ENCODE measurements at places on chromosomes 2 and 18.
A peak's percentile ranks its signal among the peaks of the same experiment; 100 is the strongest.

DNA sequence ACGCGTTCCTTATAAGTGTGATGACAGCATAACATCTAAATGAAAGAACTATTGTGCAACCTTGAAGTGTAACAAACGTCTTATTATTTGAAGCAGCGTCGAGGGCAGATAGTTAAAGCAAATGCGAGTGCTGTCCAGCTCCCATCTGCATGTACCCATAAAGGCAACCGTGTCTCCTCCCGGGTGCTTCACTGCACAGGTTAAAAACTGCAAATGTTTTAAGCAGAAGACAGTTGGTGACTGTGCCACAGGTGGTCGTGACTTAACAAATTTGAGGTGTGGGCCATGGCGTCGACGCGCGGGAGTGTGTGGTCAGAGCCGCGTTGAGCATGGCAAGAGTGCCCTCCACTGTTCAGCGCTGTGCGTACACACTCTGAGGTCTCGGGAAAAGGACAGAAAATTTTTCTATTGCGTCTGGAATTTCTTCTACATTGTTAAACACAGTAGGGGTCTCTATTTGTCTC is 6.4 kb downstream of the SALL3 start:
- DNase-seq, result no peak

DNA sequence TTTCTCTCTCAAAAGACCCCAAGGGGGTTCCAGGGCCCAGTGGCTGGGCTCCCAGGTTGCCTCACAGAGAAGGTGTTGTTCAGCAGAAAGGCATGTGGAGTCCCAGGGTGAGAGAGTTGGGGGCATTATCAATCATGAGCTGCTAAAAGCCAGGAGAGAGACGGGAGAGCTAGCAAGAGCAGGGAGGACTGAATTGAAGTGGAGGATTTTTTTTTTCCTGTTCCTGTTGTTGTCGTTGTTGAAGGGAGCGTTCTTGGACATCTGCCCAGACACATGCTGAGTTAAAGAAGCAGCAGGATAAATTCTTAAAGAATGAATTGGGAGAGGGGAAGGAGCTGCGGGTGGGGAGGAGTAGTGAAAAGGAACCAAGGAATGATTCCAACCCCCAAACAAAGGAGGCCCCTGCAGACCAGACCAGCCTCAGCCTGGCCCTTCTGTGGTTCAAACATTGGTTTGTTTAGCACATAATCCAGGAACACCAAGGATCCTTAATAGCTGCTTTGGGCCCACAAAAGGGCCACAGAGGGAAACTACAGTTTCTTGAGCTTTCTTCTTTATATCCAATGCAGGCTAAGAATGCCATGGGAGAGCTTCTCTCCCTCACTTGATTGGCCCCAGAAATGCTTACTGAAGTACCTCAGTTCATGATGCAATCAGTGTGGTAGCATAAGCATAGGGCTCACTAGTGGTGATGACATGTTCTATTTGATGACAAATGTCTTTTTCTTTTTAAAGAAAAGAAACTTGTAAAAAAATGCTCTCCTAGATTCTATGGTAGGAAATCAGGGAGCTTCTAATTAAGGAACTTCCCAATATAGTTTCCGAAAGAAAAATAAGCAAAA is 146.0 kb downstream of the SETBP1 start:
- no peak for DNase-seq

DNA sequence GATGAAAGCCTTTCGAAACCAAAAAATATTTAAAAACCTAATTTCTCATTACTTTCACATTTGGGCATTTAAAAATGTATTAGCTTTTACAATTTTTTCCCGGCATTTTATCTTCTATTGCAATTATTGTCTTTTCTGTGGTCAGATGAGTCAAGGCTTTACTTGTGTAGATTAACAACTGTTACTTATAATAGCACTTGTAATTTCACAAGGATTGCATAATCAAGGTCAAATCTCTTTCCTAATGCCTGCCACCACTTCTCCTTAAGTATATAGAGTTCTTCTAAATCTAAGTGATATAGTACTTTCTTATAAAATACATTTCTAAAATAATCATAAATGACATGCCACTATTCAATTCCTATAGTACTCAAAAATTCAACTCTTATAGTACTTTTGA is 67.2 kb downstream of the SLC8A1 start:
- peak; percentile 94 for DNase-seq

GRCh38 chr2:5561006-5561405 is 131.2 kb upstream of the SOX11 start:
- no peak for DNase-seq

DNA sequence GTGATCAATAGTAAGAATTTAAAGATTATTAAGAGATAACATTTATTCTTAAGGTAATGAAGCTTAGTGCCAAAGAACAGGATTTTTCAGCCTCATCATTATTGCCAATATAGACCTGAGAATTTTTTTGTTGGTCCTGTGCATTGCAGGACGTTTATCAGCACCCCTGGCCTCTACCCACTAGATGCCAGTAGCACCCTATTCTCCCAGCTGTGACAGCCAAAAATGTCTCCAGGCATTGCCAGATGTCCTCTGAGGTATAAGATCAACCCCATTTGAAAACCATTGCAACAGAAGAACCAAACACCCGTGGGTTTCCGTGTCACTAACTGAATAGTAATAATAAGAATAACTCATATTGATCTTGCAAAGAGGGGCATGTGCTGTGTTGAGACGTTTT is 700.0 kb upstream of the SOX11 start:
- DNase-seq, result no peak

DNA sequence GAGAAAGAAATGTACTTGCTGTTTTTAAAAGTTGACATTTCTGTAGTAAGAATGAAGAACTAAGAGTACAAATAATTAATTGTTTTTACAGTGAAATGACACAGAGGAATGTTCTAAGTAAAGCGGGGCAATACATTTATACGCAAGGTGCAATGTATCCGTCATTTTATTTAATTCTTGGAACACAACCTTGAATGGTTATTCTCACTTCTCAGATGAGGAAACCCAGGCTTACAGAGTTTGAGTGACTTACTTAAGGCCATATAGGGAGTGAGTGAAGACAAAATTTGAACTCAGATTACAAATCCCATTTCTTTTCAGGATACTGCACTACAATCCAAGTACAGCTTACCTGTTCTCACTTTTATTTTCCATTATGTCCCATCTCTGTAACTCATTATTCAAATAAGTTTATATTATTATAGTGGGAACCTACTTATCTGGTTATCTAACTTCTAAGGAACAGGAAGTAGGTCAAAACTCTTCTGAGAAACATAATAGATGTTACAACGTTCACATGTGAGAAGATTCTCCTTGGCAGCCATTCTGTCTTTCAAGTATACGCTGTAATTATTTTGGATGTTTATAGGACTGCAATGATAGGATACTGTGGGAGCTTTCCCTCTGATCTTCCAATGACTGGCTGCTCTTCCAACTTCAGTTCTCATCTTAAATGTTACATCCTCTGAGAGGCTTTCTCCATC is 12.3 kb upstream of the STK17B start:
- DNase-seq, result no peak

DNA sequence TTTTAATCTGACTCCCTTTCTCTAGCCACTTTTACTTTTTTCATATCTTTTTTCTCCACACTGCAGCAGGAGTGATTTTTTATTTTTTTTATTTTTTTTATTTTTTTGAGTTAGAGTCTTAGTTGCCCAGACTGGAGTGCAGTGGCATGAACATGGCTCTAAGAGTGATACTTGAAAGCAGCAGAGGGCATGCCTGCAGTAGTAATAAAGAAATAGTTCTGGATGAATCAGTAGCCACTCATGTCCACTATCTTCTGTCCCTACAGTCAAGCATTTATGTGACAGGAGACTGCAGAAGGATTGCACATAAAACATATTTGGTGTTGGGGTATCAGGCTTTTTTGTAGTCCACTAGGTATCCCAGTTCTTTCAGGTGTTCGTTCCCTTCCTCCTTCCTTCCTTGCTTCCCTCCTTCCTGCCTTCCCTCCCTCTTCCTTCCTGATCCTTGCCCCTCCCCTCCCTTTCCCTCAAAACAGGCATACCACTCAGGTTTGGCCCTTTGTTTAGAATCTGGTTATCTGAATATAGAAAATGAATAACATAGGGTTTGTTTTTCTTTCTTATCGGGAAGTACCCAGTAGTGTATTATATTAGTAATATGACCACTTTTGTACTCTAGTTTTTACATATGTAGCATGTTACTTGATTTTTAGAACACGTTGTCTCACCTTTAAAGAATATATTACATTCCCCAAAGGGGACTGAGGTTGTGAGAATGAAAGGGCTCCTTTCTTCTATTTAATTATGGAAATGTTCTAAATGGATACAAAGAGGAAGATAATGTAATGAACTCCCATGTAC is 23.5 kb downstream of the MIB1 start:
- no peak for DNase-seq

- DNase-seq, result no peak
Measured at GRCh38 chr18:9140381-9140780, 3.8 kb downstream of the ANKRD12 start.

- no peak for DNase-seq
Measured at GRCh38 chr18:47075098-47075883, 39.9 kb upstream of the ELOA2 start.

- DNase-seq, result no peak
Measured at GRCh38 chr18:421247-422155, 79.0 kb downstream of the COLEC12 start.

DNA sequence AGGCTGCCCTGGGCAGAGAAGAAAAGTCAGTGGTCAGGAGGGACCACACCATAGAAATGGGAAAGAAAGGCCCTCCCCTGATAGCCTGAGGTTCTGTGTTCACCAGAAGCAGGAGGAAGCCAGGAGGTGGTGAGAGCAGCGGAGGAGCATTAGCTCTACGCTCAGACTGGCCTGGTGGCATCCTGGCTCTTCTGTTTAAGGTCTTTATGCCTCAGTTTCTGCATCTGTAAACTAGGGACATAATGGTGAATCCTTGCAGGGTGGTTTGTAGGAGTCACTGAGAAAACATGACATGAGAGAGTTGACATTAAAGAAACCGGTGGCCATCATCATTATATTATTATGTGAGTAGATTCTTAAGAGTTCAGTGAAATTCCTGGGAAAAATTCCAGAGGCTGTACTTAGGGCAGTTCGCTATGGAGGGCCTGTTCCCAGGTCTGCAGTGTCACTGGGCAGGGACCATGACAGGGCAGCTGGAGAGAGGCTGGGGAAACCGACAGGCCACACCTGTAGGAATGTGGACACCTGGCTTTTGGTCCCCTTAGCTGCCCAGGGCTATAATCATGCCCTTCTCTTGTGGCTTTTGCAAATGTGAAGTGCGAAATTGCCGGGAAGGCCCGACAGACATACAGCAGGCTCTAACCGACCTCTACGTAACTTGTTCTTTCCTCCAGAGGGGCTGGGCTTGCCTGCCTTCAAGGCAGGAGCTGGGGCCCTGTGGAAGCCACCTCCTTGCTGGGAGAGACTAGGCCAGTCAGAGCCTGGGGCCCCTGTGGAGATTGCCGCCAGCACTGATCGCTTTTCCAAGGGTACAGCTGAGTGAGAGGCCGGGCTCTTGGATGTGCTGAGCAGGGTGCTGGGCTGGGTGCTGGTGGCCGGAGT is 31.0 kb downstream of the GLI2 start:
- DNase-seq, result no peak

DNA sequence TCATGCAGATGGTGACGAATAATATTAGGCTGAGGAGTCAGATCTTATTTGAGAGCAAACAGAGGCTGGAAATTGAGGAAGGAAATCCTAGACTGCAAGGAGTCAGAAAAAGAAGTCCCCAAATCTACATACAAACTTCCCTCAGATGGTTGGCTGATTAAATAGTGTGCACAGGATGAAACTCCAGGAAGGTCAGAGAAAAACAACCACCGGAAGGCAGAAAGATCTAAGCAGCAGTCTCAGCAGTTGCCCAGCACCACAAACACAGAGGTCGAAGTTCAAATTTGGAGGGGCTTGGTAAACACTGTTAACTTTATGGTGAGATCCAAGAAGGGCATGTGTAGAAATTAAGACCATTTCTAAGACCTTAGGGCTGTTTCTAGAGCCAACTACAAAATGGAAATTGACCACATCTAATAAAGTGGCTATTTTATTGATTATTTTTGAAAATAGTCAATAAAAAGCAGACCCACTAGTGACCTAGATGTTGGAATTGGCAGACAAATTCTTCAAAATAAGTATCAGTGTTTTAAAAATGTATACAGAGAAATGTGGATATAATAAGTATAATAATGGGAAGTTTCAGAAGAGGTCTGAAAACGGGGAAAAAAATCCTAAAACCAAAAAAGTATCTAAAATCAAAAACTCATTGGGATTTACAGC is 134.8 kb downstream of the GALNT1 start:
- no peak for DNase-seq

DNA sequence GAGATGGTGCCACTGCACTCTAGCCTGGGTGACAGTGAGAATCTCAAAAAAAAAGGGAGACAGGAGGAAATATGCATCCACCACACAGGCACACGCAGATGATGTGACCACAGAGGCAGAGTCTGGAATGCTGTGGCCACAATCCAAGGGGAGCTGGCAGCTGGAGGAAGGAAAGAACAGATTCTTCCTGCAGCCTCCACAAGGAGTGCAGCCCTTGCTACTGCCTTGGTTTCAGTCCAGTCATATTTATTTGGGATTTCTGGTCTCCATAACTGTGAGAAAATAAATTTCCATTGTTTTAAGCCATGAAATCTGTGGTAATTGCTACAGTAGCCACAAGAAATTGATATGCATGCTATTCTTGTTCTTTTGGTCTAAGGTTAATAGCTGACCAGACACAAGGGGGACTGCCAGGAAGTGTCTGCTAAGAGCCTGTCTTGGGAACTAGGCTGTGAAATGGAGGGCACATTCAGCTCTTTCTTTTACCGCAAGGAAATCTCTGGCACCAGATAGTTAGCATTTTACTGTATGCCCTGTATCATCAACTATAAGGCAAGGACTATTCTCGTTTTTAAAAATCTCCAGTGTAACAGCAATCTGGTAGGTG is 133.1 kb upstream of the SEC11C start:
- no peak for DNase-seq

DNA sequence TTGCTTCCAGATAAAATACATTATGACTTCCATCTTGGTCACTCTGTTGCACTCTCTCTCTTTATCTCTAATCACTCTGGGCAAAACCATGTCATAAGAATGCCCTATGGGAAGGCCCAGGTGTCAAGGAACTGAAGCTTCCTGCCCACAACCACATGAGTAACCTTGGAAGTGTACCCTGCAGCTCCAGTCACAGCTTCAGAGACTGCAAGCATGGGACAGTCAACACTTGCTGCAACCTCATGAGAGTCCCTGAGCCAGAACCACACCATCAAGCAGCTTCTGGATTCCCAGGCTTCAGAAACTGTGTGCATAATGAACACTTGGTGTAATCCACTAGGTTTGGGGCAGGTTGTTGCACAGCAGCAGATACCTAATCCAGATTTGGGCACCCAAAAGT is 121.1 kb upstream of the BCL2L11 start:
- no peak for DNase-seq

GRCh38 chr2:205713086-205713485 is 30.8 kb downstream of the NRP2 start:
- no peak for DNase-seq

All from AML-193 (cell line).